NCI-H226 (cell line): ENCODE measurements at places on chromosomes 6 and 20.
A peak's percentile ranks its signal among the peaks of the same experiment; 100 is the strongest.

DNA sequence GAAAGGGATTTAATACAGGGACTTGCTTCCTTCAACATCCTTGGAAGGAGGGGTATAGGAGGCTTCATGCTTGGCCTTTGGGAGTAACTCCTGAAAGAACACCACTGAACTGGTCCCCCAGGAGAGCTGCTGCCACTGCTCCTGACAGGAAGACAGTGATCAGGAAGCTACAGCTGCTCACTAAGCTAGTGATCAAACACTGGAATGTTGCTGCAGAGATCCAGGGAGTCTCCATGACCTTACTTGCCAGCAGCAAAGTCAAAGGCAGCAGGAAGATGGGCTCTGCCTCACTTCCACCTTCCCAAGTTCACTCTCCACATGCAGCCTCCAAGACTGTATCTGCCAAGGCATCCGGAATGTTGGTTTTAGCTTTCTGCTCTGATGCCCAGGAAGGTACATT lies 31.8 kb downstream of the PIM1 start:
- no peak for DNase-seq

DNA sequence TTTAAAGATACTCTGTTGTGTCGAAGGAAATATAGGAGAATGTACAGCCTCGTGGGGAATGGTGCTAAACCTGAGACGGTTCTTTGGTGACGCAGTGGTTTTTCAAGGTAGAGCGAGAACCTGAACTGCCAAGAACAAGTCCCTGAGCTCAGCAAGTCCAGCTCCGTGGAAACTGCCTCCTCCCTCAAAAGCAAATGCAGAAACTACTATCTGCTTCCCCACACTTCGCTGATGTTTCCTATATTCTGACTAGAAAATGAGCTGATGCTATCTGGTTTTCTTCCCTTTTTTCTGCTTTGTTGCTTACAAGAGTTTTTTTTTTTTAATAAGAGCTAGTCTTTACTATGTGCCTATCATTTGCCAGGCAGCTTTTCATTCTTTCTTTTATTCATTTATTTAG lies 85.3 kb upstream of the LY86 start:
- DNase-seq = no peak

DNA sequence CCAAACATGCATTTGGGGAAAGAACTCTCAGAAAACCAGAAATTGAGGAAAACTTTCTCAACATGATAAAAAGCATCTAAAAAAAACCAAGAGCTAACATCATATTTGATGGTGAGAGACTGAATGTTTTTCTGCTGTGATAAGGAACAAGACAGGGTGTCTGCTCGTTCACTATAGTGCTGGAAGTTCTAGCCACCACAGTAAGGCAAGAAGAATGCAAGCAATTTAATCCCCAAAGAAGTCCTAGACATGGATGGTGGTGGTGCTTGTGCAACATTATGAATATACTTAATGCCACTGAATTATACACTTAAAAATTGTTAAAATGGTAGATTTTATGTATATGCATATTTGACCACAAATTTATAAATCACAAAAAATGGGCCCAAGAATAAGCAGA lies 53.4 kb downstream of the LYRM2 start:
- DNase-seq = peak; percentile 16

GRCh38 chr20:10447028-10447427 lies 11.9 kb downstream of the SLX4IP start:
- peak; percentile 32 for DNase-seq

GRCh38 chr6:45592991-45593390 lies 215.3 kb upstream of the SUPT3H start:
- no peak for DNase-seq

DNA sequence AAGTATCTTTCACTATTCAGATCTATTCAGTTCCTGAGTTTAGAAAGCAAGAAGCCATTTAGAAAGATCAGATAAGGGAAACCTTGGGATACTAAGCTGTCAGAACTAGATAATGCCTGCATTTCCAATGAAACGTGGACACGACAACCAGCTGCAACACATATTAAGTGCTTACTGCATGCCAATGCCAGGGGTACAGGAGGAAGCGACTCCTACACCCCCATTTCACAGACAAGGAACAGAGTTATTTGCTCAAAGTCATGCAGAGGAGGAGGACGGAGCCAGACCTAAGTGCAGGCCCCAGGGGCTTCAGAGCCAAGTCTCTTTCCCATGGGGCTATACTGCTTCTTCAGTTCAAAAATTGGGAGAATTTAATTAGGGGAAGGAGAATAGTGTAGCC lies 62.4 kb downstream of the PREX1 start:
- no peak for DNase-seq

DNA sequence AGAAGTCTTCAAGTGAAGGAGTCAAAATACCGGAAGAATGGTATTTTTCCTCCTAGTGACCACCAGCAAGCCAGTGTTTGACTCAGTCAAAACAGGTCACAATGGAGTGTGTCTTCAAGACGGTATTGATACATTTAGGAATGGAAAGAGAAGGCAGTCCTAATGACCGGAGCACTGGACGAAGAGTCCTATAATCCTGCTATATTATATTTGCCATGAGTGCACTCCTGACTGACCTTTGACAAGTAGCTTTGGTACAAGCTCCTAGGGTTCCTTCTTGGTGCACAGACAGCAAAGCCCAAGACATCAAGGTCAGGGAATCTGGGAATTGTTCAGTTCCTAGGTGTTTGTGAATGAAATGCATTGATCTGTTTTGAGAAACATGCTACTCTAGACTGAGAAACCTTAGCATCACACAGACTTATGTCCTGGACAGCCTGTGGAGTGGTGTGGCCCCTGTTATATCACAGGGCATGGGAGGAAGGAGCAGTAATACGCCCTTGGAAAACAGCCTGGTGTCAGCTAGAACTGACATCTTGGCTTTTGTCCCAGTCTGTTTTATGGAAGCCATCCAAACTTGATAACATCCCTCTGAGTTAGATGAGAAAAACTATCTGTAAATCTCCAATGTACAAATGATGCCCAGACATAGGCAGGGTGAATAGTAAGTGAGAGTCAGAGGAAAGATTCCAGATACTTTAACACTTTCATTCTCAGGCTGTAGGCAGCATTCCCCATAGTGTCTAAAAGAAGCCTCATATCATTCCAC lies 18.5 kb downstream of the NOX3 start:
- DNase-seq = peak; percentile 51
